ENCODE measurements at places on chromosomes 2 and 18.

DNA sequence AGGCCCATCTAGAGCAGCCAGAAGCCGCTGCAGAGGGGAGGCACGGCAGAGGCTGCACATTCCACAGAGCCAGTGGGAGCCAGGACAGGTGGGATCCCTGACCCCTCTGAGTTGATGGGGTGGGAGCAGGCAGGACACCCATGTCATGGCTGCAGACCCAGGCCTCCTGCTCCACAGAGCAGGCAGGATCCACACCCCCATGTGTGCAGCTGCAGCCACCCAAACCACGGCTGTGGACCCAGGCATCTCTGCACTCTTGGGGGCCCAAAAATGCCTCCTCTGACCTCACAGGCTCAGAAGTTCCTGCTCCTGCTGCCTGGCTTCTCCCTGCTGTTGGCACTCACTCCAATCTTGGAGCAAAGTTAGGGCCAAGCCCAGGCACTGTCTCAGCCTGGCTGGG lies 112.3 kb upstream of the TMEM18 start:
- DNase-seq, result no peak

DNA sequence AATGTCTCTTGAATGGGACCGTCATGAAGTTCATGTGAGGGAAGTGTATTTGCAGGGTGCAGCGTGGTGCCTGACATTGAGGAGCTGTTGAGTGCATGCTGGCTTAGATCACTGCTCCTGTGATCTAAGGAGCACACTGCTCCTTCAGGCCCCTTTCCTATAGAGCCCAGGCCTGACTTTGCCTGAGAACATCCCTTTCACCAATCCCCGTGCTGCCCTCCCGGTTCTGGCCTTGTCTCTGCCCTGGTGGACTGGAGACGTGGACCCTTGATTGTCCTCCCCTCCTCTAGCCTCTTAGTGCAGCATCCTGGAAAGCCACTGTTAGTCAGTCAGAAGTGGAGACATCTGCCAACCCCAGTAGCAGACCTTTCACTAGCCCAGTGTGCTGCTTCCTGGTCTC lies 323.6 kb upstream of the HS6ST1 start:
- DNase-seq, result no peak

DNA sequence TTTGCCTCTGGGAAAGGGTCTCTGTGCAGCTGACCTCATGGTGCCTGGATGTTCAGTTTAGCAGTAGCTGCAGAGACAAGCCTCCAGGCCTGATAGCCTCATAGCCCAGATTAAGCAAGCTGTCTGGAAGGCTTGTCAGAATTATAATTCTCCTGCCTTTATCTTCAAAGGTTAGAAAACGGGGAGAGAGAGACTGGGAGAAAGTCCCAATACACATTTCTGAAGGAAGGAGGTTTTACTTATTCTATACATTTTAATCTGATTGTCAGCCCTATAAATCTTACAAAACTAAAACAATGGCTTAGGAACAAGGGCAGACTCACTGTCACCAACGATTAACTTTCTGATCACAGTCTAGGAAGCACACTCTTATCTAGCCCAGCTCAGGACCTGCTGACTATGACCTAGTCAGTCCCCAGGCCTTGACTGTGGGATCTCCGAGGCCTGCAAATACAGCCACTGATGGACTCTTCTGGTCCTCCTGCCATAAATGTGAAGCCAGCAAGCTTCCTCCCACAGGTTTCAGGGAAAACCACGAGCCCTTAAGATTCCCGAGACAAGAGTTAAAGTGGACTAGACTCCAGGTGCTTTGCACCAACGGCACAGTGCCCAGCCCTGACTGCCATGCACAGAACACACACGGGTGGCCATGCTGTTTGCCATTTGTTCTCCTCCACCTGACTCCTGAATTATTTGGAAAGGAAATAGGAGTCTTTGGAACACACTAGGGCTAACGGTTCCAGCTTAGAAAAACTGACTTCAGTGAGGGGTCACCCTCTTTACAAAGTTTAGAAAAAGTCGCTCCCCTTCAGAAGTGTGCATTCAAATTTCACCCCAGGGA lies 111.4 kb upstream of the SMAD7 start:
- no peak for DNase-seq

DNA sequence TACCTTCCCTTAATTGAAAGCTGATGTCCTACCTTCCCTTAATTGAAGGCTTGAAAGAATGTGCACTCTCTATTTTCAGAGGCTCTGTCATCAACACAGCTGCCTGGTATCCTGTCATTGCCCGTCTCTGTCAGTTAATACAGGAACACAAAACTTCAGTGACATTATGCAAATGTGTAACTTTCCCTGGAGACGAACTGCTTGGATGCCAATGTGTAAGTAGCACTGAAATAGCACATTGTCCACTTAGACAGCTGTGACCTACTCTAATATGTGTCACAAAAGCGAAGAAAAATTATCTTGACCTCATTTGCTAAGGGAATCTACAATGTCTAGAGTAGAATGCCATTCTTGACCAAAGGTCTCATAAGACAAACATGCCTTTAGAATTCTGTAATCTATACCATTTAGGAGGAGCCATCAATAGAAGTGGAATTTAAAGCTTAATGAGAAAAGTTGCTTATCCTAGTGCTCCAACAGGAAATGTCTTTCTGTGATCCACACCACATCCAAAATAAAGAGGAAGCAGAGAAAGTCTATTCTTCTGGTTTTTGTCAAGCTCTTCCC lies 138.1 kb downstream of the BARD1 start:
- no peak for DNase-seq

GRCh38 chr2:25437881-25438662 lies 96.3 kb upstream of the DNMT3A start:
- DNase-seq, result no peak

DNA sequence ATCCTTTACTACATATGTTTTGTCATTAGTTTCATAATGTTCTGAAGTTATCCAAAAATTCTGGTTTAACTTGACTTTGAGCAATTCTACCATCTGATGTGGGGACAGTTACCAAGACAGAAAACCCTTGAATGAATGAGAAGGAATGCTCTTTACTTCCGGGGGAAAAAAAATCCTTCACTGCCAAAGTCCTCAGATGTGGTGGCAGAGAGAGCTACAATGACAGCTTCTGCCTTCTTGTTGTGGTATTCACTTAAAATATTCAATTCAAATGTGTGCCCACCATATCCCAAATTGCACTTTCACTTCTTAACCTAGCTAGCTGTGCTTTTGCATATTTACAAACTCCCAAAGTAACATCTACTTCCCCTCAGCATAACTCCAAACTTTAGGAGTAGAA lies 1531.7 kb upstream of the NXPH2 start:
- no peak for DNase-seq

DNA sequence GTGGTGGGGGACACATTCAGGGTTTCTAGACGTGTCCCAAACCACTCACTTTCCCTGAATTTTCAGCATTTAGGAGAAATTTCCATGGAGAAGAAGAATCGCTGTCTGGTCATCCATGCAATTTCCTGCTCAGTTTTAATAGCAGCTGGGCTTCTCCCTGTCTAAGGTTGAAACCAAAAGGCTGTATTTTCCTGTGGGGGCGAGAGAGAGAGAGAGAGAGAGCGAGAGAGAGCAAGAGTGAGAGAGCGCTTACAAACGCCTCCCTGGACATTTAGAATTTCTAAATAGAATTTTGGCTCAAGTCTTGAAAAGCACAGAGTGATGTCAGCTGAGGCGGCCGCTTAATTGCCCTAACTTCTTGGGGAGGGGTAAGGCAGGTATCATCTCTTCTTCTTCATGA lies 110.8 kb downstream of the SETBP1 start:
- DNase-seq, result no peak
